ENCODE measurements at places on chromosomes 16 and 17.

- no peak for DNase-seq
These were observed 120.8 kb upstream of the SEC14L1 start for GRCh38 chr17:77019893-77020379.

DNA sequence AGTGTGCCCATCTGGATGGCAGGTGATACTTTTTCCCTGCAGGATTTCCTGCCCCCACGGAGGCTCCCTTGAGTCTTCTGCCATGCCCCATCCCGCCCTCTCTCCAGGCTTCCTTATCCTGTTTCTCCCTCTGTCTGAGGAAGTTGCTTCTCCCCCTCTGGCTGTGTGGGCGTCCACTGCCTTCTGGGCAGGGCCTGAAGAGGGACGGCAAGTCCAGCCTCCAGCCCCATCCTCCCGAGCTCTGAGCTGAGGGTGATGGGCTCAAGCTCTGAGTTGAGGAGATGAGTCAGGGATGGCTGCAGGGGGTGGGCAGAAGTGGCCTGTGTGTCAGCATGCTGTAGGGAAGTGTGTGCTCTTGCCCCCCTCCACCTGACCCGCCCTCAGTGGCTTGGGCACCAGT lies 14.2 kb upstream of the RAP1GAP2 start:
- DNase-seq, result no peak

- DNase-seq, result no peak
These were observed 18.2 kb downstream of the MPP3 start for GRCh38 chr17:43814714-43815113.

GRCh38 chr17:68246271-68247028 lies 1.4 kb upstream of the AMZ2 start:
- no peak for DNase-seq

- no peak for DNase-seq
These were observed 5.9 kb downstream of the CCL7 start for GRCh38 chr17:34275881-34276280.

DNA sequence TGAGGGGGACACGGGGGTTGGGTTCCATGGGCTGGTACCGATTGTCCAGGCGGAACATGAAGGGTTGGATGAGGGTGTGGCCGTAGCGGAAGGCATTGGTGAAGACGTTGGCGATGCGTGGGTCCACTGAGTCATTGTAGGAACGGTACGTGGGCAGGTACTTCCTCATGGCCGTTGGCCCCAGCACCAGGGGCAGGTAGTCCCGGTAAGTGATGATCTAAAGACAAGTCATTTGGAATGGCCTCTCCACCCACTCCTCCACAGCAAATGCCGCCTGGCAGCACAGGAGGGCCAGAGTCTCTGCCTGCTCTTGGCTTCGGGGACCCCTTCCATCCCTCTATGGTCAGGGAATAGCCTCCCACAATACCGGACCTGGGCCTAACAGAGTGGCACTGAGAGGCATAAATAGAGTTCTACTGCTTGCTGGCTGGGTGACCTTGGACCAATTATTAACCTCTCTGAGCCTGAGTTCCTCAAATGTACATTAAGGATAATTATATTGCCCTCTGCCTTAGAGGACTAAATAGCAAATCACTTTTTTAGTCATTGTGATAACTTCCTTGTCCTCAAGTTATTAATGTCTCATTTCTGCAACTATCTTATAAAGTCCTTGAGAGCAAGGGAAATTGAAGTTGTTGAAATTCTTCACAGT lies 7.2 kb downstream of the MPO start:
- DNase-seq, result no peak

- DNase-seq, result no peak
These were observed 45.3 kb downstream of the CCDC182 start for GRCh38 chr17:57699751-57700219.

DNA sequence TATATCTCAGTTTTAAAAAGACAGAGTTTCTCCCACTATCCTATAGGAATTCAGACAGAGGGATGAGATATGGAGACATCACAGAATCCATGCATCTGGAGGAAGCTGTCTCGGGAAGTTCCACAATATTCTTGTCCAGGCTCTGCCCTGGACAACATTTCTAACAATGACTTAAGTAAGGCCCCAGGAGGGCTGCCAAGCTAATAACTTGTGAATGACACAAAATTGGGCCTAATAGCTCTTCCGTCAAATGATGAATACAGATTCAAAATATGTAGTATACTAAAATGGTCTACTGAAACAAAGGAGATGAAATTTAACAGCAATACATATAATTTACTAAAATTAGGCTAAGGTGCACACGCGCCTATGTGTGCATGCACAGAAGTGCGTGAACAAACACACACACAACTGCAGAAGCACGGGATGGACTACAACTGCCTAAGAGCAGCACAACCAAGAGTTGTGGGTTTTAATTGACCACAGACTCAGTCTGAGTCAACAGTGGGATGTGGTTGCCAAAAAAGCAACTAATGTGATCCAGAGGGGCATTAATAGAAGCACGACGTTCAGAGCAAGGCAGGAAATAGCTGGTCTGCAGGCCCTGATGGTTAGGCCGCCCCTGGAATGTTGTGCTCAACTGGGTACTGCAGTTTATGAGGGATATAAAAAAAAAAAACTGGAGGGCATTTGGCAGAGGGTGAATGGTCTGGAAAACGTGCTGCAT lies 26.3 kb upstream of the HS3ST2 start:
- no peak for DNase-seq

GRCh38 chr17:48543854-48544348 lies 1.0 kb downstream of the HOXB2 start:
- DNase-seq, result no peak

DNA sequence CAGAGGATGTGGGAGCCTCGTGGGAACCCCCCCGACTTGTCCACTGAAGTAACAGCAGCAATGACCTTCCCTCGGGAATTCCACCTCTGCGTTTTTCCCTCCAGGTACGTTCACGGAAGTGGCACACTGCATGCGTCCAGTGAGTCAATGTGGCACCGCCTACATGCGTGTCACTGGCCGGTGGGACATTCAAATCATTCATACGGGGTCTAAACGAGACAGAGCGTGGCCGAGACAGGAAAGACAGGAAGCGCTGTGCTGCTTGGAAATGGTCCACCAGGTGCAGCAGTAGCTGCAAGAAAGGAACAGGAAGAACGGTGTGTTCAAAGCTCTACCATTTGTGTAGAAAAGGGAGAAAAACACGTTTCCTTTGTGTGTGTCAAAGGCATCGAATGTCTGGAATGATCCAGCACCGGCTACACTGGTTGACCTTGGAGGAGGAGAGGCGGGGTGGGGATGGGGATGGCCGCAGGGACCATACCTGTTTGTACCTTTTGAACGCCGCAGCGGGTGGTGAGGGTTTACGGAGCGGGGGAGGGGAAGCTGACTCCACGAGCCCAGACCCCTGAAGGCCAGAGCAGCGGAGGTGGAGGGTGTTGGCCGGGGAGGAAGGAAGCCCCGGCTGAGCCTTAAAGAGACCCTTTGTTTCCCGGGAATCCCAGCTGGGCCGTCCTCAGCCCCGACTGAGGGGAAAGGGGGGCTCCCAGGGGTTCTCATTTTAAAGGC lies 1.7 kb upstream of the PGAP6 start:
- DNase-seq, result no peak

GRCh38 chr16:23362460-23363317 lies 60.6 kb downstream of the SCNN1B start:
- no peak for DNase-seq

DNA sequence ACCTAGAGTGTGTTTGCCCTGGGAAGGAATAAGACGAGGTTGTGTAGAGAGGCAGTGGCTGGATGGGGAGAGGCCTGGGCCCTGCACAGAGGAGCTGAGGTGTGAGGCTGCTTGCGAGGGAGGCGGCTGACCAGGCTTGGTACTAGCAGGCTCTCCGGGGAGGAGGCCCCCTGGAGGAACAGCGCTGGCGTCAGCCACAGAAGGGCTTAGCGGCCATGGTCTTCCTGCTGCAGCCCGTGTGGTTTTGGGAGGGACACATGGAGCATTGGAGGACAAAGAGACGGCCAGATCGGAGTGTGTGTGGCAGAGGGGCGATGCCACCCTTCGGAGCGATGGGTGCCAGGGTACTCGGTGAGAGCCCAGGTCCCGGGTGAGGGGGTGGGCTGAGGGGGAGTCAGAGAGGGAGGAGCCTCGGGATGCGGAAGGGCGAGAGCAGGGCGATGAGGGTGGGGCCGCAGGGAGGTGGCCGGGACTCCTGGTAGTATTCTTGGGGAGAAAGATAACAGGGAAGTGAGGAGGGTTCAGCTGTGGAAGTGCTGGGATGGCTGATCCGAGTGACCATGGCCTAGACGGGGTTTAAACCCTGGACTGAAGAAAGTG lies 8.3 kb downstream of the BANP start:
- no peak for DNase-seq

- no peak for DNase-seq
These were observed 528 bp downstream of the PER1 start for GRCh38 chr17:8151641-8152111.

- no peak for DNase-seq
These were observed 11.3 kb upstream of the PRR29 start for GRCh38 chr17:63986821-63987220.

GRCh38 chr16:65919145-65919985 lies 447.1 kb upstream of the CDH5 start:
- DNase-seq, result no peak

DNA sequence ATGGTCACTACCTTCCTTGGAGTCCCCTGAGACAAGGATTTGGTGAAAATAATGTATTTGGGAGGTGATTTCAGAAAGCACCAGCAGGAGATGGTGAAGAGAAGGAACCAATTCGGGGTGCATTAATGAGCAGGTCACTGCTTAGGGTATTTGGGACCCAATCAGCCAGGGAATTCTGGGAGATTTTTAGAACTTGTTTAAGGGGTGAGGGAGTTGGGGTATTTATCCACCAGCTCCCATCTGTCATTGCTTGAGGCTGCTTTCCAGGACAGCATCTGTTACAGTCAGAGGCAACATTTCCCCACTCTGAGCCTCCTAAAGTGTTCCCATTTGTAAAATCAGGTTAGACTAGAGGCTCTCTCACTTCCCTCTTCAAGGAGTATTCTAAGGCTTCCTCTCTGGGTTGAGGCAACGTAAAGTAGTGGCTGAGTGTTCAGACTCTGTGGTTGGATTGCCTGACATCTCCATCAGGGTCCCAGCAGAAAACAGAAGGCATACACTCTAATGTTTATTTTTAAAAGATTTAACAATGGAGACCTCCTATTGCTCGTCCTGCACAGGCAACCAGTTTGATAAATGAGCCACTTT lies 60.9 kb downstream of the CLEC19A start:
- DNase-seq, result no peak

DNA sequence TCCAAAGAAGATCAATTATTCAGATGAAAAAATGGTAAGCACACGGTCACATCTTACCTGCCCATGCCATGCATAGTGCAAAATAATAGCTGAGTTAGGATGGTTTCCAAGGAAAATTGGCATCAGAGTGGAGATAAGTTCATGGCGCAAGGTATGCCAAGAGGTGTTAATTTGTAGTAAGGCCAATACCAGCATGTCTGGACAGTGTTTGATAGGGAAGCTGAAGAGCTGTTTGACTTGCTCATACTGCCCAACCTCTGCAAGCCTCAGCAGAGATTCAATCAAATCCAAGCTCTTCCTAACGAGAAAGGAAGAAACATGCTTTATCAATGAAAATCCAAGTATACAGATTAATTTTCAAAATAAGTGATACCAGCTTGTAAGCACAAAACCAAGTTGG lies 51.0 kb downstream of the CNOT1 start:
- no peak for DNase-seq

DNA sequence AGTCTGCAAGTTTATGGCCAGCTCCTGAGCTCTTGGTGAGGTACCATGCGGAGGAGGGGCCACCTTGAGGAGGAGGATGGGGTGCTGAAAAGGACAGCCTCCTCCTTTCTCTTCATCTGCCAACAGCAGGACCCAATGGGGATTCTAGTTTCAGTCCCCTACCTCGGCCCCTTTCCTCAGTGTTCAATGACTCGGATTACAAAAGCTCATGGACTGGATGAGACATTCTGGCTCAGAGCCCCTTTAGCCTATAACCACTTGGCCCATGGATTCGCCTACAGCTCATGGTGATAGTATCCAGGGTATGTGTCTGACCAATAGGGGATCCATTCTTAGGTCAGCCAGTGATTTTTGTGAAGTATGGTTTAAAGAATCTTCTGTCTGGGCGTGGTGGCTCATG lies 8.5 kb upstream of the PIK3R6 start:
- DNase-seq, result no peak

DNA sequence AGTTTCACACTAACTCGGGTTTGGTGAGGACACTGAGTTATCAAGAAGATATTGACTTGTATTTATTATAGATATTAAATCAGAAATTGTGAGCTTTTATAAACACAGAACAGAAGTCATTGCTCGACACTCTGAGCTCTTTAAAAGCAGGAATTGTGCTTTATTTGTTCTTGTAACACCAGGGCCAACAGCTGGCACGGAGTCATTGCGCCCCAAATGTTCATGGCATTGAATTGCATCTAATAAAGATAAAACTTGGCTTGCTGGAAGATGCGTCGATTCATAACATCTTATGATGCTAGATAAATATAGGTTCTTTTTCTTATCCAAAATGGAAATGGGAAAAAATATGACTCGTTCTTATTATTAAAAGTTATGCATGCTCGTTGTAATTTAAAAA lies 11.8 kb upstream of the MLYCD start:
- no peak for DNase-seq

- no peak for DNase-seq
These were observed 50.5 kb downstream of the YPEL2 start for GRCh38 chr17:59381716-59382570.

GRCh38 chr17:76046064-76046463 lies 19.0 kb upstream of the EVPL start:
- no peak for DNase-seq

DNA sequence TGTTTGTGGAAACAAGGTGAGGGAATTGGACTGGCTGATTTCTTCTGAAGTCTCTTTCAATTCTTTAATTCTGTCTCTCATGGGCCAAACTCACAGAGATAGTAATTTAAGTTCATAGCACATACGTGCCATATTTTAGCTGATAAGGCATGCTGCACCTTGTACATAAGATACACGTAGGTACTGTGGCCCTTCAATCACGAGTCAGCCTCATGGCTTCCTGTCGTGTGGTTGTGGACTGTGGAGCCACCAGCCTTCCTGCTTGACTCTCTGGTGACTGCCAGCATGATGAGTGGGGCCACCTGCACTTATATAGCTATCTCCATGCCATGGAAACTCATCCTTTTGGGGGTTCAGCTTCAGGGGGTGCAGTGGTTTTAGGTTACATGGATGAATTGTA lies 25.1 kb downstream of the KSR1 start:
- DNase-seq, result peak; percentile 71

All from CD8-positive, alpha-beta T cell (primary cell).